ENCODE measurements at places on chromosomes 7 and 10. TPM values are rescaled to one million over a fixed set of nuclear protein-coding genes. Genes with fewer than 3 reads are reported as not detected.
A peak's percentile ranks its signal among the peaks of the same experiment; 100 is the strongest.

DCLRE1A gene
- 15.1 TPM for total RNA-seq

DKK1 gene
- not detected for total RNA-seq

PON1 gene
- total RNA-seq: not detected

SPDYE5 gene
- 0.18 TPM for total RNA-seq

PNLIPRP2 gene
- not detected for total RNA-seq

DNA sequence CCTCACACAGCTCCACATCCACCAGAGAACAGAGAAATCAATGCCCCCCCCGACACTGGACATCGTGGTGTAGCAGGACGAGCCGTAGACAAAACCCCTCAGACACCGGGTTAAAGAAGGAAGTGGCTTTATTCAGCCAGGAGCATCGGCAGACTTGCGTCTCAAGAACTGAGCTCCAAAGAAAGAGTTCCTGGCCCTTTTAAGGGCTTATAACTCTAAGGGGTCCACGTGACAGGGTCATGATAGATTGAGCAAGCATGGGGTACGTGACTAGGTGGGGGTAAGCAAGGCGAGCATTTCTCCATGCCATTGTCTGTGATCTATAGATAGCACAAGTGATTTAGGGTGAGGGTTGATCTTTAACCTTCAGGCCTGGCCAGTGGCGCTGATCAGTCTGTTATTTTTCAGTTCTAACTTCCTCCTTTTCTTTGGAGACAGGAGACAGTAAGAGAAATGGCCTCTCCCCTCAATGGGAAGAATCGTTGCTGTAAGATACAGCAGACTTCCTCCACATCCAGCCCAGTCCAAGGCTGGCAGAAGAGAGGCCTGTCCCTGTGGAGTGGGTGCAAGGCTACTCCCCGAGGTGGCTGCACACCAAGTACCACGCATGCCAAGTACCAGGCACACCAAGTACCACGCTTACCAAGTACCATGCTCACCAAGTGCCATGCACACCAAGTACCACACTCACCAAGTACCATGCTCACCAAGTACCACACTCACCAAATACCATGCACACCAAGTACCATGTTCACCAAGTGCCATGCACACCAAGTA, 19.5 kb upstream of the PPP2R2D start:
- no peak for DNase-seq

- DNase-seq: peak; percentile 58
Observed at GRCh38 chr10:8050556-8051108, 3.9 kb upstream of the GATA3 start.

GRCh38 chr10:123480845-123481244, 185.3 kb upstream of the GPR26 start:
- DNase-seq: no peak

DNA sequence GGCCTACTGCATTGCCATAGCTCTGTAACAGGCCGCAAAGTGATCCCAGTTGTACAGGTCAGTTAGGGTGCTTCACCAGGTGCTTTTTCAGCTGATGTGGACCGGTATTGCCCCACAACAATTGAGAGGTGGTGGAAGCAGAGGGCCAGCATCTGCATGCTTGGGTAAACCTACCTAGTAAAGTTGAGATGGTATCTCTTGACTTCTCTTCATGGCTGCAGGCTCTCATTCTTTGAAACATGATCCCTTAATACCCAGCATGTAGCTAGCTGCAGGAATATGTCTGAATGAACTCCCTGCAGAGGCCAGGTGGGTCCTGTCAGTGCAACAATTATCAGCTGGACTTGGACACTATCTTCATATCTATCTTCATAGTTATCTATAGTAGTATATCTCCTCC, 60.7 kb upstream of the CCDC6 start:
- DNase-seq: no peak

DNA sequence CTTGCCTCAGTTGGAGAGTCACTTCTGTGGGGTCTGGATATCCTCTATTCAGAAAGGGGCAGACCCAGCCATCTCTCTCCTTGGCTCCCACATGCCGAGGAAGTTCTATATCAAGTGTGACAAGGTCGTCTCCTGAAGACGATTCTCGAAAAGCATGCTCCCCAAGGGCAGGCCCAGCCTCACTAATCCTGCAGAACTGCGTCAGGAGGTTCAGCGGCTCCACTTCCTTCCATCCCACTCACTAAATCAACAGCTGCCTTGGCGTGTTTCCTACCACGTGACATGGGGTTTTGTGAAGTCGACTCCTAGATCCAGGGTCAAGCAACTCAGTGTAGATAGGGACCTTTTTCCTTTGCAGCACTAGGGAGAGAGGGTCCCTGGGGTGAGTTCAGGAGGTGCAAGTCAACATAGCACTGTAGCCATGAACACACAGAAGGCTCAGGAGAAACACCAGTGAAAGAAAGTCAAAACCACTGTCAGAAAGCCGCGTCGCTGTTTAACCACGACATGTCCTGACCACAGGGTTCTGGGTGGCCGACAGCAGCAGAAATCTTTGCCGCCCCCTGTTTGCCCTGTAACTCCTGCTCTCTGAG, 156.4 kb downstream of the PRPF18 start:
- peak; percentile 39 for DNase-seq
